Suppressor macrophage treated with lipopolysaccharide for 1 hour (primary cell): ENCODE measurements at places on chromosomes 4 and X.

DNA sequence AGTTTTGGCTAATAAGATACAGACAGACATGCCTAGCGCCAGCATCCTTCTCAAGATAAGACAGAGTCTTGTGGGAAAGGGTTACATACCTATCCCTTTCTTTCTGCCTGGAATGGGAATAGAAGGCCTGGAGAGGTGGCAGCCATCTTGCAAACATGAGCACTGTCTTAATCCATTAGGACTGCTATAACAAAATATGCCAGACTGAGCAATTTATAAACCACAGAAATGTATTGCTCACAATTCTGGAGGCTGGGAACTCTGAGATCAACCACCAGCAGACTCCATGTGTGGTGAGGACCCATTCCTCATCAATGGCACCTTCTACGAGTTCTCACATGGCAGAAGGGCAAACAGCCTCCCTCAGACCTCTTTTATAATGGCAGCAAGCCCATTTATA lies 26.5 kb upstream of the NEIL3 start:
- DNase-seq, result no peak

GRCh38 chrX:7159149-7159861 lies 11.4 kb upstream of the PUDP start:
- DNase-seq, result no peak

DNA sequence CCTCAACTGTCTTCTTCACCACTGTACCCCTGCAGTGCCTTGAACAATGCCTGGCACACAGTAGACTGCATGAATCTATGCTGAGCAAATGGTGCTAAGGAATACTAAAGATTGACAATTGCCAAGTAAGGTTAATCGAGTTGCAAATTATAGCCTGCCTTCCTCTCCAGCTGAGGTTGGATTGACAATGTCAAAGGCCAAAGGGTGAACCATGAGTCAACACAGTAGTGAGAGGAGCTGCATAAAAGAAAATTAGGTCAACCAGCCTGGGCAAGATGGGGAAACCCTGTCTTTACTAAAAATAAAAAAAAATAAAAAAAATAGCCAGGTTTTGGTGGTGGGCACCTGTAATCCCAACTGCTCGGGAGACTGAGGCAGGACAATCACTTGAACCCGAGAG lies 97.1 kb upstream of the BMPR1B start:
- no peak for DNase-seq

- no peak for DNase-seq
Measured at GRCh38 chr4:188550296-188550695, 411.1 kb downstream of the TRIML1 start.

DNA sequence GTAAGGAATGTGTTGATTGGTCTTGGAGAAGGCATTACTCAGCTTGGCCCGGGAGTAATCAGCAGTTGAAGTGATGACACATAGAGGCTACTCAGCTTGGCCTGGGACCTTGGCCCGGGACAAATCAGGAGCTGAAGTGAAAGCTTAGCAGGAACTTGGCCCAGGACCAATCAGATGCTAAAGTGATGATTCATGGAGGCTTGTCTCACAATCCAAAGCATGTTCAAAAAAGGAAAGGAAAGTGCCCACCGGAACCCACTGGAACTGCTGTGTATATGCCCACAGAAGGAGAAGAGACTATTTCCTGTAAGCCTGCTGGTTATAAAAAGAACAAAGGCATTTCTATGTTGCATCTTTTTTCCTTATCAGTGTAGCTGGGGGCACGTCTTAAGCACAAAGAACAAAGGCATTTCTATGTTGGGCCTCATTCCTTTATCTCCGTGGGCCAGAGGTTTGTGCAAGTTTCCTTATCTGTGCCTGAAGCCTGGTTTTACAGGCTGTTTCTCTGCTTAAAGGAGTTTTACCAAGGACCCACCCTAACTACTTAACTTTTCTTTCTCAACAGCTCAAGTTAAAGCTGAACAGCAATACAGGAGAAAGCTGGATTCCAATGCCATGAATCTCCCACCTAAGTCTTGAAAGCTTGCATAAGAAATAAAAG lies 1176.7 kb downstream of the NLGN4X start:
- DNase-seq, result peak; percentile 78

- DNase-seq, result no peak
Measured at GRCh38 chr4:163806653-163807052, 312.2 kb downstream of the TMA16 start.

GRCh38 chrX:38110231-38110630 lies 103.9 kb downstream of the SYTL5 start:
- no peak for DNase-seq

GRCh38 chrX:116961872-116962582 lies 499.3 kb upstream of the CT83 start:
- DNase-seq, result no peak

DNA sequence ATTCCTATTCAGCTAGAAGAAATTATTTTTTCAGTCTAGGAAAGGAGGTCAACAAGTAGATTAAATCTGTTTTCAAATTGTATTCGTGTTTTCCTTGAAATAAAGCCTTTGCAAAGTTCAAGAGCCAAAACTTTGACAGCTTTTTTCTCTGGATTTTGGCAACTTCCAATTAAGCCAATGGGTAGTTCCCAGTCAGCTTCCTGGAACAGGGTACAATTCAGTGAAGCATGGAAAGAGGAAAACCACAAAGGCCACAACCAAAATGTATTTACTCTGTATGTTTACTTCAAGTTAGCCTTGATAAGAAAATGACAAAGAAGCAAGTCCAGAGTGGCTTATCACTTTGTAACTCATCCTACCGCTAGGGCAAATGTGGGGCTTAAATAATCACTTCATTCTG lies 188.6 kb downstream of the COMMD8 start:
- no peak for DNase-seq

DNA sequence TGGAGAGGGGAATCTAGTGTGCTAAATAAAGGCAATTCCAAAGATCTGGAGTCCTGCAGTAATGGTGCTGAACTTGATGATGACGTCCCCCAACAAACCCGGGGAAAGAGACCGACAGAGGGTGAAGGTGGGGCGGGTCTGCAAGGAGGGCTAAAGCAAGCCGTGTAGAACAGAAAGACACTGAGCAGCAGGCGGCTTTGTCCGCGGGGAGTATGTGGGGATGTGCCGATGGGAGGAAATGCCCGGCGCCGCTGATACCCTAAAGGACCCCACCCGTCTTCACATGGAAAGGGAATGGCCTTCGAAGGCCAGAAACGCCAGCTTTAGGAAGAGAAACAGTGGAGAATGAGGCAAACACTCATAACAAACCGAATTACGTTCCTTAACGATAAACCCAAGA lies 528.9 kb downstream of the ZNF674 start:
- DNase-seq, result no peak

DNA sequence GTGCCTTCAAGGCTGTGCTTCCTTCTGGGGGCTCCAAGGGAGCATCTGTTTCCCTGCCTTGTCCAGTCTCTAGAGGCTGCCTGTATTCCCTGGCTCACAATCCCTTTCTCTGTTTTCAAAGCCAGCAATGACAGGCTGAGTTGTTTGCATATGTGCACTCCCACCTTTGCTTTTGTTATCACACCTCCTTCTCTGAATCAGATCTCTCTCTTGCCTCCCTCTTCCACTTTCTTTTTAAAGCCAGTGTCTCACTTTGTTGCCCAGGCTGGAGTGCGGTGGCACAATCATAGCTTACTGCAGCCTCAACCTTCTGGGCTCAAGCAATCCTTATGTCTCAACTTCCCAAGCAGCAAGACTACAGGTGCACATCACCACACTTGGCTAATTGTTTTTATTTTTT lies 37.1 kb upstream of the LEF1 start:
- no peak for DNase-seq

DNA sequence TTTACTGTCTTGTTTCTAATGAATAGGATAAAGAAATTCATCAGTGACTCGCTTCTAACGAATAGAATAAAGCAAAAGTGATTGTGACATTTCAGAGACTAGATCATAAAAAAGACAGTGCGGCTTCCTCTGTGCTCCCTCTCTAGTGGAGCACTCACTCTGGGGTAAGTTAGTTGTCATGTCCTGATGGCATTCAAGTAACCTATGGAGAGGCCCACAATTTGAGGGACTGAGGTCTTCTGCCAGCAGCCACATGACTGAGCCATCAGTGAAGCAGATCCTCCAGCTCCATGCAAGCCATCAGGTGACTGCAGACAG lies 72.4 kb downstream of the YIPF6 start:
- DNase-seq, result no peak

GRCh38 chr4:110959041-110959643 lies 336.3 kb upstream of the PITX2 start:
- no peak for DNase-seq

GRCh38 chr4:139651282-139652194 lies 14.1 kb upstream of the MGST2 start:
- peak; percentile 86 for DNase-seq

- DNase-seq, result no peak
Measured at GRCh38 chrX:42707742-42708141, 70.2 kb downstream of the PPP1R2C start.

DNA sequence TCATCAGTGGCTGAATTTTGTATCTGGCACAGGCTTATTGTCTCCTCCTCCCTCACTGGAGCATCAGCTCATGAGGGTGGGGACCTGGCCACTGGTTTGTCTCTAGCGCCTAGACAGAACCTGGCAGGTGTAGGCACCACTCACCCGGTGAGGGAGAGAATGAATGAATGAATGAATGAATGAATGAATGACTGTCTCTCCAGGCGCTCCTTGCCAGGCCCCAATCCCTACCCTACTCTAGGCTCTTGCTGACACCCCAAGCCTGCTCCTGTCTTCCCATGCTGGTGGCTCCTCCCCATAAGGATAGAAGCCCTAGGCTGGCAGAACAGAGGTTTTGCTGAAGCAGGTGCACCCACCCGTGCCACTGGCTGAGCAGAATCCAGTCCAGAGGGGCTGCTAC lies 41.3 kb upstream of the GRPEL1 start:
- DNase-seq, result no peak

DNA sequence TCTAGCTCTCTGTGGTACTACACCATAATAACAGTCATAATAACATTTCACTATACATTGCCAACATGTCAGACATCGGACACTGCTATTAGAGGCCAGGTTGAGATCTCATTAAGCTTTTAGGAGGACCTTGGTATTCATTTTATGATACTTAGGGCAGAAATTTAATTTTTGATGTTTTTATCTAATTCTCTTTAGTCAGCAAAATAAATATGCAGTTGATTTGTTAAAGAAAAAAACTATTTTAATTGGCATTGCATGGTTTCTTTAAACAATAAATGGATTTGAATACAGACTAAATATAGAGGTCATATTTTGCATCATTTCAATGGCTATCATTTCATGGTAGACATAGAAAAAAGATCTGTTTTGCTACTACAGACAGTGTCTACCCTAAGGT lies 308.7 kb downstream of the PRDM5 start:
- no peak for DNase-seq

DNA sequence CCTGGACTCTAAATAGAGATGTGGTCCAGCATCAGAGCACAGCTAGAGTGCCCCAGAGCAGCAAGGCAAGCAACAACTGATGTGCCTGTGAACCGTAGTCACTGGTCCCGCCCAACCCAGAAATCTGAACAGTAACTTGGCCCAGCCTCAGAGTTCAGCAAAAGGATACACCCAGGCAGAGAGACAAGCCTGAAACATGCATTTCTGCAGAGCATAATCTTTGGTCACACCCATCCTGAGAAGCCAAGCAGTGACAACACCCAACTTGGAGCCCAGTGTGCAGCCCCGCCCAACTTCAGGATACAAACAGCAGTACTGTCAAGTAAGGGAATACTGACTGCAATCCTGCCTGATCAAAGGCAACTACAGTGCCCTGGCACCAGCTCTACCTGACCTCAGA lies 78.9 kb downstream of the CCDC160 start:
- DNase-seq, result no peak

GRCh38 chr4:149552601-149553000 lies 263.0 kb downstream of the IQCM start:
- no peak for DNase-seq

GRCh38 chr4:127240764-127241105 lies 392.0 kb upstream of the INTU start:
- no peak for DNase-seq

- no peak for DNase-seq
Measured at GRCh38 chr4:80610845-80611677, 275.5 kb downstream of the CFAP299 start.

GRCh38 chr4:176979416-176979815 lies 186.7 kb upstream of the VEGFC start:
- DNase-seq, result peak; percentile 86

- no peak for DNase-seq
Measured at GRCh38 chr4:125311503-125311902, 3.3 kb upstream of the FAT4 start.

- no peak for DNase-seq
Measured at GRCh38 chr4:172055046-172055445, 241.8 kb downstream of the GALNTL6 start.

GRCh38 chr4:157722146-157722545 lies 450.7 kb downstream of the GASK1B start:
- DNase-seq, result no peak

DNA sequence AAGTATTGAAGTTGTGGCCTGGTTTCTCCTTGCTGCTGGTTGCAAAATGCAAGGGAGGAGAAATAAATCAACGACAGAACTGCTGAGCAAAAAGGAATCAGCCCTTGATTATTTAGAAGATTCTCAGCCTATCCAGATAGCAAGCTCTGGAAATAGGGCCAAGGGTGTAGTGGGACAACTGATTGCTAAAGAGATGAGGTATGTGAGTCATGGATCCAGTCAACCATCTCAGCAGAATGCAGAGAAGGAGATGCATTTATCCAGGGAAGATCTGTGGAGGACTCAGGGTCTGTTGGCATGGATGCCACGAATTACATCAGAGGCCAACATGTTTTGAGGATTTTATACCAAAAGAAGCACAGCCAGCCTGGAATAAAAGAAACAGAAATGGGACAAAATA lies 36.7 kb downstream of the FOXR2 start:
- DNase-seq, result no peak

GRCh38 chrX:123871309-123871708 lies 11.5 kb downstream of the XIAP start:
- DNase-seq, result peak; percentile 10

DNA sequence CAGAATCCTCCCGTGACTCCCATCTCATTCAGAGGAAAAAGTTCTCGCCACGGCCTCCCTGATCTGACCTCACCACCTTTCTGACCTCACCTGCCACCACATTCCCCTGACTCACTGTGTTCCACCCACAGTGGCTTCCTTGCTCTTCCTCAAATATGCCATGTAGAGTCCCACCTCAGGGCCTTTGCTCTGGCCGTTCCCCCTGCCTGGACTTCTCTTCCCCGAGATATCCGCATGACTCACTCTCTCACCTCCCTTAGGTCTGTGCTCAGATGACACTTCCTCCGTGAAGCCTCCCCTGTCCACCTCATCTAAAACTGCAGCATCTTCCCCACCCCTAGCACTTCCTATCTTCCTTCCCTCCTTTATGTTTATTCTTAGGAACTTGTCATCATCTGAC lies 7.2 kb upstream of the TSPYL2 start:
- no peak for DNase-seq

DNA sequence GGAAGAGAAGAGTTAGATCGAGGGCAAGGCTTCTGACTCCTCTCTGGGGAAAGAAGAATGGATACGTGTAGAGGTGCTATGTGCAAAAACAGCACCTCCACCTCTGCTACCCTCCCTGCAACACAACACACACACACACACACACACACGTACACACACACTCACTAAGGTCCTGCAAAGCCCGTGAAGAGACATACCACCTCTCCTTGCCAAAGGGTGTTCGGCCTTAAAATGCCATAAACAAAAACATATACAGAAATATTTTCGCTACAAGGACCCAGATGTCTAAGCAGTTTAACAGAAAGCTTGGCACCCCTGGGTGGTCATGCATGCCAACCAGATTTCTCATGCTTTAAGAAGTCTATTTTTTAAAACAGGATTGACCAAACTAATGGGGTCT lies 1.5 kb downstream of the TIFA start:
- DNase-seq, result no peak

- no peak for DNase-seq
Measured at GRCh38 chrX:104307341-104307740, 52.6 kb upstream of the ESX1 start.

- DNase-seq, result no peak
Measured at GRCh38 chr4:112002248-112002661, 143.0 kb upstream of the FAM241A start.
